ENCODE measurements at places on chromosomes 12 and 14. TPM values are rescaled to one million over a fixed set of nuclear protein-coding genes. Genes with fewer than 3 reads are reported as not detected.

ZBTB25 gene
- total RNA-seq = 11.5 TPM

PLEKHH1 gene
- 33.3 TPM for total RNA-seq

DNA sequence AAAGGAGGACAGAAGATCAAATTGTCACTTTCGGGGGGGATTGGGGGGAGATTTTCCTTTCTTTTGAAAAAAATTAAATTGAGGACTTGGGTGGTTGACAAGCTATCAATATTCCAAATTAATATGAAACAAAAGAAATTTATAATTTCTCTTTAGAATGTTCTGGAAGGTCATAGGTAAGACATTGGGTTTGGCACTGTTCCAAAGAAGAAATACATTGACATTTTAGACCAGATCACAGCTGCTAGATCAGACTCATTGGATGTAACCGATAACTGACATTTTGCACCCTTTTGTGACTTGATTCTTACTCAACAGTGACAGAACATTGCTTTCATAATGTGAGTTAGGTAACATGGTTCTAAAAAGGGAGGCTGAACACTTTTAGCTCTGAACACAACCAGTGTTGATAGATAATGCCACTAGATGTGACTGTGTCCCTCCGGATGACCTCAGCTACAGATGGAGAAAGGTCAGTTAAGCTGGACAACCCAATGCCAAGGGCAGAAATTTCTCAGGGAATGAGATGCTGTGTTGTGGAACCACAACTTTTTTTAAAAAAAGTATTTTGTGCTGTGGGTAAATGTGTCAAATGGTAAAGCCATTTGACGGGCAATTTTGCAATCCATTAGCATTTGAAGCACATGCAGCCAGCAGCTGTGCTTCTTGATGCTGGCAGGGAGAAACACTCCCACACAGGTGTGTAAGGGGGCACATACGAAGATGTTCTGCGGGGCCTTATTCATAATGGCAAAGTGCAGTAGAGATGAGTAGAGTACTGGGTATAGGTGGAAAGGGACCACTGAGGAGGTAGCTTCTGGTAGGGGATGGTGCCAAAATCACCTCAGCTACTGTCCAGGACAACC lies 62.9 kb downstream of the RFX4 start:
- H3K27me3 ChIP-seq = no peaks in the 10 kb centered on the region
- DNase-seq = no peak
- no peaks in the 10 kb centered on the region for H3K4me1 ChIP-seq
- H3K36me3 ChIP-seq = no peaks in the 10 kb centered on the region
- H3K27ac ChIP-seq = no peak overlapping the region
- H3K4me3 ChIP-seq = no peak overlapping the region

SLC17A8 gene
- 0.11 TPM for total RNA-seq

DNA sequence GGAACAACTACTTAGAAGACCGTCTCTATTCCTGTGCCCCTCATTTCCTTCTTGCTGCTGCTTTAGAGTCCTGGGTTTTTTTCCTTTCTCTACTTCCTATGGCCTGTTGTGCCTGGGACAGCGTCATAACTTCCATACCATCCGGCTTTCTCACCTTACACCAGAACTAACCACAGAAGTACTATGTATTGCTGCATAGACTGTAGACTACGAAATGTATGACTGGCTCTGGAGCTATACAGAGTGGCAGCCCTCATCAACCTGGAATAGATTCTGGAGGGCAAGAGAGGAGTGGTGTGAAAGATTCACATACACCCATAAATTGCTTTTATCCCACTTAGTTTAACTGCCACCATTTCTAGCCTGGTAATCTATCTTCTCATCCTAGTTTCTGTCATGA lies 16.9 kb upstream of the SRP54 start:
- DNase-seq = no peak
- no peak overlapping the region for H3K4me3 ChIP-seq
- no peak overlapping the region for H3K27ac ChIP-seq
- no peaks in the 10 kb centered on the region for H3K4me1 ChIP-seq
- H3K27me3 ChIP-seq = no peaks in the 10 kb centered on the region

PROX2 gene
- not detected for total RNA-seq

GRCh38 chr12:91406920-91407341 lies 224.3 kb upstream of the DCN start:
- H3K36me3 ChIP-seq = no peaks in the 10 kb centered on the region
- DNase-seq = no peak

DNA sequence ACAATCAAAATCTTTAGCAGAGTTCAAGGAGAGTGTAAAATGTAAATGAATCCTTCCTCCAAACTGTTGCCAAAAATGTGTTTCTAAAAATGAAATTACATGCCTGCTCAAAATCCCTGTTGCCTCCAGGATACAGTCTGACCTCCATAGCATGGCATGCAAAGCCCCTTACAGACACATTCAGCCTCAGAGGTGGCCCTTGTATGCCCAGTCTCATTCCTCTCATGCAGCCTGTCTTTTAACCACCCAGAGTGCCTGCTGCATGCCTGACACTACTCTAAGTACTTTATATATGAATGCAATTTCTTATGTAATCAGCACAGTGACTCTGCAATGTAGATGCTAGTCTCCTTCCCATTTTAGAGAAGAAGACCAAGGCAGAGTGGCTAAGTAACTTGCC lies 24.4 kb upstream of the PTPRQ start:
- H3K4me1 ChIP-seq = no peaks in the 10 kb centered on the region
- no peak overlapping the region for H3K27ac ChIP-seq
- H3K4me3 ChIP-seq = no peak overlapping the region
- no peaks in the 10 kb centered on the region for H3K36me3 ChIP-seq
- H3K27me3 ChIP-seq = no peaks in the 10 kb centered on the region

DNA sequence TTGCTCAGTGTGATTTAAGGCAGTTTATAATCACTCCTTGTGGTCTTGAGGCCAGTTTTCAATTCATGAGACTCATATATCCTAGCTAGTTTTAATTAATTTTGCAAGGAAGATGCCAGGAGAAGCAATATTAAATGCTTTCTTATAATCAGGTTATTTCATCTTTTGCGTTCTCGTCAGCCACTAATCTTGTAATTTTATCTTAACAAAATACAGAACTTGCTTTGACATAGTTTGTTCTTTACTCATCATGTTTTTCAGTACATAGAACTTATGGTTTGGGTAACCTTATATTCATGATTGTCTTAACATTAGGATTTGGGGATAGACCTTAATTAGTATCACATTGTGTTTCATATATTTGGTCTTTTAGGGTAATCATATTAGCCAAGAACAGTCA lies 76.0 kb downstream of the LIN52 start:
- no peak for DNase-seq
- no peaks in the 10 kb centered on the region for H3K27me3 ChIP-seq
- no peak overlapping the region for H3K27ac ChIP-seq

- no peaks in the 10 kb centered on the region for H3K27me3 ChIP-seq
- H3K4me1 ChIP-seq = peaks cover 7% of the 10 kb centered on the region
- no peak for DNase-seq
- no peak overlapping the region for H3K4me3 ChIP-seq
- H3K36me3 ChIP-seq = no peaks in the 10 kb centered on the region
Observed at GRCh38 chr12:128820253-128820652, 3.5 kb downstream of the SLC15A4 start.

GRCh38 chr12:79687711-79688260 lies 3.0 kb downstream of the PAWR start:
- no peak for DNase-seq
- no peaks in the 10 kb centered on the region for H3K27me3 ChIP-seq
- H3K36me3 ChIP-seq = no peaks in the 10 kb centered on the region
- peaks cover 2% of the 10 kb centered on the region for H3K4me1 ChIP-seq

DNA sequence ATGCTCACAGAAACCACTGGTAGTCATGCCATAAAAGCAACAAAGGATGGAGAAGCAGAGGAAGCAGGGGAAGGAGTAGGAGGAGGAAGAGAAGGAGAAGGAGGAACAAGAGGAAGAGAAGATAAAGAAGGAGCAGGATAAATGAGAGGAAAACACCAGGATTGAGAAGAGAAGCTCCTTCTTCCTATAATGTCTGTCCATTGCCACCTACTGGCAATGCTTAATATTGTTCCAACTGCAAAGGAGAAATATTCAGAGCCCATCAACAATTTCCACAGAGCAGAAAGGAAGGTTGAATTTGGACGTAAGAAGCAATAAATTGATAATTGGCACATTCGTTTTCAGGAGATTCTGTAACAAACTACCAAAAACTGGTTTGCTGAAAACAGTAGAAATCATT lies 898.4 kb downstream of the SLC16A7 start:
- H3K4me3 ChIP-seq = no peak overlapping the region
- H3K27me3 ChIP-seq = no peaks in the 10 kb centered on the region
- no peak for DNase-seq
- H3K27ac ChIP-seq = no peak overlapping the region

OR4E2 gene
- total RNA-seq = not detected

ERP29 gene
- 168 TPM for total RNA-seq

- no peaks in the 10 kb centered on the region for H3K4me1 ChIP-seq
- no peak for DNase-seq
- no peaks in the 10 kb centered on the region for H3K27me3 ChIP-seq
- H3K27ac ChIP-seq = no peak overlapping the region
Observed at GRCh38 chr12:8629486-8630033, 16.9 kb upstream of the AICDA start.

KRT80 gene
- total RNA-seq = not detected

DNA sequence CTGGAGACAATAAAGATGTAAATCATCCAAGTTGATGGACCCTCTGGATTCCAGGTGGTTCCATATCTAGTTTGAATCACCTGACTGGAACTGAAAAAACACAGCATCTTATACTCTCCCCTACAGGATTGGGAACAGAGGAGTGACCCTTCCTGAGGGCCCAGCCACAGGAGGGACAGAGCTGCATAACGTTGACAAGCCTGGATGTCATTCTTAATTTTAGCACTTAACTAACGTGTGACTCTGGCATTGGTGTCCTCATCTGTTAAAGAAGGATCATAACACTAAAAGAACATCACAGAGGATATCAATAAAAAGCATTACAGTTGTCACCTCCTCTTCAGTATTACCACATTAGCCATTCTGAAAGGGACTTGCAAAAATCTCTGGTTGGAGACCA lies 47.7 kb downstream of the STON2 start:
- no peaks in the 10 kb centered on the region for H3K27me3 ChIP-seq
- H3K4me1 ChIP-seq = no peaks in the 10 kb centered on the region
- no peak for DNase-seq
- H3K36me3 ChIP-seq = no peaks in the 10 kb centered on the region
- H3K27ac ChIP-seq = no peak overlapping the region

- H3K27ac ChIP-seq = no peak overlapping the region
- no peak for DNase-seq
- H3K4me3 ChIP-seq = no peak overlapping the region
Observed at GRCh38 chr12:10607885-10608458, 5.4 kb downstream of the MAGOHB start.

DNA sequence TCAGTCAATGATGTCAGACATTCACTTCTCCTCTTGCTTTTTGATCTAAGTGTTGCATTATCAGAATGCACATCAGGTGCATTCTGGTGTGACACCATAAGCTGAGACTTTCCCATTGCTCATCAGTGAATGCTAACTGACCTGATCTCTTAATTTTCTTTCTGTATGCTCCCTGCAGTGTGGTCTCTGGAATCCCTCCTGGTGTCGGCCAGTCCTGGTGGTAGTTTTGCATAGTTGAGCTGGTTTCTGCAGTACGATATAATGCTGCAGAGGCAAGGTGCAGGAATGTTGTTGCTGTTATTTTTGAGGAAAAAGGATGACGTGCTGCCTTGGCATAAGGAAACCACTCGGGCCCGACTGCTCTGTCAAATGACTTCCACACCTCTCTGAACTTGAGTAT lies 11.0 kb upstream of the SRP54 start:
- no peaks in the 10 kb centered on the region for H3K4me1 ChIP-seq
- no peaks in the 10 kb centered on the region for H3K27me3 ChIP-seq
- no peak overlapping the region for H3K27ac ChIP-seq
- H3K4me3 ChIP-seq = no peak overlapping the region
- H3K36me3 ChIP-seq = no peaks in the 10 kb centered on the region

- DNase-seq = no peak
- H3K27ac ChIP-seq = no peak overlapping the region
- no peaks in the 10 kb centered on the region for H3K36me3 ChIP-seq
- no peaks in the 10 kb centered on the region for H3K27me3 ChIP-seq
- no peak overlapping the region for H3K4me3 ChIP-seq
Observed at GRCh38 chr14:54335569-54336155, 61.1 kb upstream of the CDKN3 start.

GRCh38 chr14:100104006-100104352 lies 38.8 kb downstream of the EVL start:
- H3K27ac ChIP-seq = no peak overlapping the region
- no peaks in the 10 kb centered on the region for H3K27me3 ChIP-seq
- H3K4me1 ChIP-seq = no peaks in the 10 kb centered on the region
- no peaks in the 10 kb centered on the region for H3K36me3 ChIP-seq
- H3K4me3 ChIP-seq = no peak overlapping the region

- no peaks in the 10 kb centered on the region for H3K27me3 ChIP-seq
- H3K27ac ChIP-seq = no peak overlapping the region
- no peaks in the 10 kb centered on the region for H3K36me3 ChIP-seq
- no peak overlapping the region for H3K4me3 ChIP-seq
- H3K4me1 ChIP-seq = peaks cover 3% of the 10 kb centered on the region
- peak; percentile 46 for DNase-seq
Observed at GRCh38 chr14:104895786-104896661, 28.7 kb upstream of the PLD4 start.

A2M gene
- total RNA-seq = not detected

SLC10A1 gene
- total RNA-seq = not detected

- H3K4me1 ChIP-seq = peaks cover 6% of the 10 kb centered on the region
- H3K27ac ChIP-seq = no peak overlapping the region
- peaks cover 3% of the 10 kb centered on the region for H3K27me3 ChIP-seq
Observed at GRCh38 chr12:123398177-123398549, 14.2 kb downstream of the KMT5A start.

INSM2 gene
- not detected for total RNA-seq

- no peak overlapping the region for H3K27ac ChIP-seq
- no peaks in the 10 kb centered on the region for H3K27me3 ChIP-seq
- H3K4me1 ChIP-seq = no peaks in the 10 kb centered on the region
- DNase-seq = no peak
- H3K4me3 ChIP-seq = no peak overlapping the region
Observed at GRCh38 chr12:116955382-116956021, 44.8 kb downstream of the FBXW8 start.

- H3K4me1 ChIP-seq = no peaks in the 10 kb centered on the region
- no peaks in the 10 kb centered on the region for H3K36me3 ChIP-seq
- no peaks in the 10 kb centered on the region for H3K27me3 ChIP-seq
- H3K4me3 ChIP-seq = no peak overlapping the region
- H3K27ac ChIP-seq = no peak overlapping the region
Observed at GRCh38 chr14:86796221-86797074, 1196.5 kb downstream of the GALC start.

DDX51 gene
- 24.4 TPM for total RNA-seq

POTEG gene
- total RNA-seq = not detected

- DNase-seq = no peak
- no peaks in the 10 kb centered on the region for H3K36me3 ChIP-seq
- no peaks in the 10 kb centered on the region for H3K4me1 ChIP-seq
- H3K4me3 ChIP-seq = no peak overlapping the region
- H3K27me3 ChIP-seq = no peaks in the 10 kb centered on the region
Observed at GRCh38 chr14:27015065-27015464, 417.2 kb upstream of the NOVA1 start.

ZFHX2 gene
- 27.0 TPM for total RNA-seq

NGB gene
- total RNA-seq = 0.55 TPM

DNA sequence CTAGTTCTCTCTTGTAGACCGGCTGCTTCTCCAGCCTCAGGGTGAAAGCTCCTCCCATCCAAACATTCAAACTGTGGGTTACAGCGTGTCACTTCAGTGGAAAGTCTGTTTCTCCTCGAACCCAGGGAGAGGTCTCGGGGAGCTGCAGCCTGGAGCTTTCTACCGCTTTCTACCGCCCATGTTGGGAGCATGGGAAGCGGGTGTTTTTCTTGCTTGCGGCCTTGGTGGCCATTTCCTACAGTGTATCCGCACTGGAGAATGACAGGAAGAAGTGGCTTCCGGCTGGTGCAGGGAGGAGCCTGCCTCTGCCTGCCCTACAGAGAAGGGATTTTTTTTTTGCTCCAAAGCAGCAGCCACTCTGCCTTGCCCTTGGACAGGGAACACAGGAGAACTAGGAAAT lies 21.2 kb downstream of the ZFP36L1 start:
- H3K36me3 ChIP-seq = no peaks in the 10 kb centered on the region
- no peaks in the 10 kb centered on the region for H3K27me3 ChIP-seq
- H3K4me3 ChIP-seq = no peak overlapping the region
- DNase-seq = no peak

Measured in H1 (cell line).